ENCODE measurements at places on chromosomes 12 and 14.

- DNase-seq = no peak
These were observed 91.8 kb downstream of the RGS6 start for GRCh38 chr14:72024043-72024407.

GRCh38 chr12:89390802-89391673, 38.7 kb upstream of the DUSP6 start:
- no peak for DNase-seq

- no peak for DNase-seq
These were observed 73.9 kb downstream of the HSD17B6 start for GRCh38 chr12:56836800-56837663.

DNA sequence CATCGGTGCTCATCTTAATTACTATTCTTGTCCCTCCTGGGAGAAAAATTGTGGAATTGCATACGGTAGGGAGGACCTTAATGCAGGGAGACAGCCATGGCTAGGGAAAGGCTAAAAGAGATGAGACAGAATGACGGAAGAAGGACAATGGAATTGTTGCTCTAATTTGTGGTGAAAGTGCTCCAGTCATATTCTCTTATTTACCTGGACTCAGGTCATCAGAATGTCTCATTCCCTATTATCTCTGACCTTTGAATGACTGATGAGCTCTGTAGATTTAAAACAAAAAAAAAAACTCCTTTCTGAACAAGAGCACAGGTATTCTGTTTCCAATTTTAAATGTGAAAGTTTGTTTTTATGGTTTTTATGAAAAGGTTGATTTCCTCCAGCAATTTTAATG, 8.6 kb upstream of the EPS8 start:
- no peak for DNase-seq

GRCh38 chr12:9902539-9903228, 21.4 kb downstream of the KLRF2 start:
- DNase-seq = no peak
